Stimulated activated CD4-positive, alpha-beta T cell treated with anti-CD3 and anti-CD28 coated beads, TNF-alpha, amount 100 ng/mL, for 24 hours (primary cell): ENCODE measurements at places on chromosomes 6 and 20.

DNA sequence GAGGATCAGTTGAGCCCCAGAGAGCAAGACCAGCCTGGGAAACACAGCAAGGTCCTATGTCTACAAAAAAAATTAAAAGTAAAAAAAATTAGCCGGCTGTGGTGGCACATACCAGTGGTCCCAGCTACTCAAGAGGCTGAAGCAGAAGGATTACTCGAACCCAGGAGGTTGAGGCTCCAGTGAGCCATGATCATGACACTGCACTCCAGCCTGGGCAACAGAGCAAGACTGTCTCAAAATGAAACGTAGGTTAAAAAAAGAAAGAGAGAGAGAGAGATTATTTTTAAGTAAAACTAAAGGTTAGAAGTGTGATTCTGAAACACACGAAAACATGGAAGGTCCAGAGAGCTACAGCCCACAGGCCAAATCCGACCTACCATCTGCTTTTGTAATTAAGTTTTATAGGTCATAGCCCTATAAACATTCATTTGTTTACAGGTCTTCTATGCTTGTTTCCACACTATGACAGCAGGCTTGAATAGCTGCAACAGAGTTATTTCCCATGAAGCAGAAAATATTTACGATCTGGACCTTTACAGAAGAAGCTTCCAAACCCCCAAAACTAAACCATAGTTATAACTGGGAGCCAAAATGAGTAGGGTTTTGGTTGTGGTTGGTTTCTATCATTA lies 279.7 kb downstream of the GMDS start:
- DNase-seq, result no peak

DNA sequence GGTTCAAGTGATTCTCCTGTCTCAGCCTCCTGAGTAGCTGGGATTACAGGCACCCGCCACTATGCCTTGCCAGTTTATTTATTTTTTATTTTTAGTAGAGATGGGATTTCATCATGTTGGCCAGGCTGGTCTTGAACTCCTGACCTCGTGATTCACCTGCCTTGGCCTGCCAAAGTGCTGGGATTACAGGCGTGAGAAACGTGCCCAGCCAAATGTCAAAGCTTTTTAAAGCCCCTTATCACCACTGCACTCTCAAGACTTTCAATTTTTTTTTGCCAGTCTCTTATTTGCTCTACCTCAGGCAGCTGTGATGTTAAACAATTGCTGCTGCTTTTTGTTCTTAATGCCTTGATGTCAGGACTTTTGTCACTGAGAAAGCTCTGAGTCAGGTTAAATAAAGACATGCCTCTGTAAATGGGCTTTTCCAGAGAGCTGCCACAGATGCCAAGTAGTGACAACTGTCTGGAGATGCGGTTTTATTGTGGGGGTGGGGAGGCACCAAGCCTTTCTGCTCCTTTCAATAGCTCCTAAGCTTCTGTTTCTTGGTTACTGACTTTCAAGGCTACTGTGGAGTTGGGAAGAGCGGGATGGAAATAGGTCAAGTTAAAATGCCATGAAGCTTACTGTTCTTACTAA lies 29.2 kb downstream of the RSPH3 start:
- DNase-seq, result no peak

DNA sequence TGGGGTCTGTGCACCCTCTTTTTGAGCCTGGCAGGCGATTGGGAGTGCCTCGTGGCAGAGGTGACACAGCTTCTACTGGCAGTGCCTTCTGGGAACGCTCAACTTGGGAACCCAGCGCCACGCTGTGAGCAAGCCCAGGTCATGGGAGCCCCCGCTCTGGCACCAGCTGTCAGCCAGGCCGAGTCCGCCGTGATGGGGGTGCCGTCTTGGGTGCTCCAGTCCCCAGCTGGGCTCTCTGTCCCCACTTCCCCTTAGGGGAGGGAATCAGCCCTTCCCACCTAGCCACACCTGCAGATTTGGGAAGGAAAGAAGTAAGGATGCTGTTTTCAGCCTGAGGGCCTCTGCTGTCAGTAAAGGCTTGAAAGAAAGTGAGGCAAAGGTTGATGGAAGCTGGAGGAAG lies 31.0 kb upstream of the NTSR1 start:
- DNase-seq, result no peak

DNA sequence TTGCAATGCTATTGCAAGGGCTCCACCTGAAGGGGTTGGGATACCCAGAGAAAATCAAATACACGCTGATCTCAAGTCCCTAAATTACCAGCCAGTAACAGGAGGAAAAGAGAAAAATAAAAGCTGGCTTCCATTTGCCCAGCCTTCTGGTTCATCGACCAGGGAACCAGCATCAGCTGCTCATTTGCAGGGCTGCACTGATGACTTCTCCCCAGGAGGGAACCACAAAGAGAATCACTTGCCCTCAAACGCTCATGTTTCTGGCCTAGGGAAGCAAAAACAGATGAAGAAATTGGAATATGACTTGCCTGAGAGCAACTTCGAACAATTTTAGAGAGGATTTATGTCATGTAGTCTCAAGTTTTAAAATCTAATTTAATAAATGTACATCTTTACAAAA lies 119.7 kb downstream of the SH3BGRL2 start:
- DNase-seq, result no peak

GRCh38 chr20:45857882-45858216 lies 435 bp downstream of the ZSWIM3 start:
- no peak for DNase-seq

GRCh38 chr20:34713194-34713943 lies 9.2 kb downstream of the TP53INP2 start:
- no peak for DNase-seq

DNA sequence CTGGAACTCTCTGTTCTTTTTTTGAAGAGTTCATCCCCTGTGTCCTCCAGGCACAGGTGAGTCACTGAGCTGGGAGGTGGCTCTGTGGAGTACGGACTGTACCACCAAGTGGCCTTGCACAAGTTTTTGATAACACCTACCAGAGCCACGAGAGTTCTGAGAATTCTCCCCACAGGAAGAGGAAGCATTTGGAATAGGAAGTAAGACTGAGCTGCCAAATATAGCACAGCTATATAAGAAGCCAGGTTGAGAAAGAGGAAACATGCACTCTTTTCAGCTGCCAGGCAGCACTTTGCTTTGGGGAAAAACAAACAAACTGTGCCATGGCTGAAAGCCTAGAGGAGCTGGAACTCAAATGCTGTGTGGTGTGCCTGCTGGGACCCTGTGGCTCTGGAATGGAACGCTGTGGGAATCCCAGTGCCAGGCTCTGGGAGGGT lies 70.8 kb upstream of the RIPOR2 start:
- DNase-seq, result no peak

DNA sequence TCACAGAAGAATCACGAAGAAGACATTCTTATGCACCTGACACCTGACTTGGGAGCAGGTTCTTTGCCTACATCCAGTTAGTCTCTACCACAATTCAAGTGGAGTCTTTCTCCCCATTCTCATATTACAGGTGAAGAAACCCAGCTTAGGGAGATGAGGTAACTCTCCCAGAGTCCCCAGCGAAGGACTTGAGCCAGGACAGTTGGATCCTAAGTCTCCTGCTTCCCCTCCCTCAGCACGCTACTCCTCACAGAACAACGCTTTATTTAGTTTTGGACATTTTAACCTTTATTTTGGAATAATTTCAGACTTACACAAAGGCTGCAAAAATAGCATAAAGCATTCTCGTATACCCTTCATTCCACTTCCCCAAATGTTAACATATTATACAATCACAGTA lies 824 bp upstream of the CSTL1 start:
- DNase-seq, result no peak

- no peak for DNase-seq
Measured at GRCh38 chr20:11229772-11230171, 556.0 kb upstream of the JAG1 start.

DNA sequence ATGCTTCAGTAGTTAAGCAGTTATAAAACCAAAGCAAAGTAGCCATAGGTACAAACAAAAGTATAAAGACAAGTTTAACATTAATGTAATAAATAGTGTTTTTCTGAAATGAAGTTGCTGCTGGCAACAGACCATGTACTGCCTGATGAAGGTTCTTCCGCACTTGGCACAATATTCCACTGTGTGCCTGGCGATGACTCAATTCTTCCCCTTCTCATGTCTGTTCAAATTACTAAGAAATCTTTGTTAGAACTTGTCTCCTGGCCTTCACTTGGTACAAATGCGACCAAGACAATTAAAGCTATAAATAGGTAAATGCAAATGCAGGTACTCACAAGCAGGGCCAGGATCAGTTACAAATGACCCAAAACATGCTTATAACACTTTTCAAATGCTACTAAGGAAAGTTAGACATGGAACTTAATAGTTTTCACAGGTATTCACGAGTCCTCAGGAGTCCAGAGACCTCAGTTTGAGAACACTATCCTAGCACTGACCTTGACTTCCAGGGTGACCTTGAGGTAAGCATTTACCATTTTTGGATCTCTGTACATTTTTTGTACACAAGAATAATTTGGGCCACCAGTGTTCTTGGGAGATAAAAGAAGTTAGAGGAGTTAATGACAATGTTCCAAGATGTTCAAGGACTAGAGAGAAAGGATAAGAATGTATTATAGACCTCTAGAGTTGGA lies 8.1 kb upstream of the DDR1 start:
- DNase-seq, result peak; percentile 15

- DNase-seq, result no peak
Measured at GRCh38 chr6:53926505-53926904, 131.7 kb downstream of the LRRC1 start.

DNA sequence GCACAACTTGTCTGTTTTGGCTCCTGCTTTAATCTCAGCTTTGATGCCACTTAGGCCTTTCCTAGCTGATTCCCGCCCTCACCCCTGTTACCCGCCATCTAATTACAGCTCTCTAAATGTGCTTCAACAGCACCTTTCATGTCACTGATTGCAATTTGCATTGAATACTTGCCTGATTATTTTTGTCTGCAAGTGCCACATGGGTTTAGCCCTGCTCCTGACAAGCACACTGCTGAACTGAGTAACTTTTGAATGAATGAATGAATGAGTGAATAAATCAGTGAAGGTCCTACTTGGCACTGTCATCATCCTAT lies 591 bp upstream of the DCBLD1 start:
- DNase-seq, result no peak

- DNase-seq, result peak; percentile 85
Measured at GRCh38 chr20:57398231-57398821, 7.1 kb downstream of the RBM38 start.

DNA sequence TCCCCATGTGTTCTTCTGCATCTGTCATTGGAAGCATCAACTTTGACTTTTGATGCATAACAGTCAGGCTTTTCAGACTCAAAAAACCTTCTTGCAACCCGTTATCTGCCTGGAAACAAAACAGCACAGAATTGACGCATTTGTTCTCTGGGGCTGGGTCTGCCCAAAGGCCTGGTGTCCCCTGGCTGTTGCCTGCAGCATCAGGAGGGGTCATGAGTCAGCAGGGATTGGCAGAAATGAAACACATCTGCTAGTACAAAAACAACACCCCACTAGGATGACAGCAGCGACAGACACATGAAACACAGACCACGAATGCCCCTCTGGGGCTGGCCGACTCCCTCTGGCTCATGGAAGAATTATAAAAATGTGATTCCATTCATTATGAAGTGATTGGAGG lies 157.6 kb upstream of the INSM1 start:
- no peak for DNase-seq

GRCh38 chr20:35617397-35618262 lies 2.0 kb downstream of the SPAG4 start:
- no peak for DNase-seq

GRCh38 chr6:15904651-15905376 lies 224.1 kb upstream of the MYLIP start:
- no peak for DNase-seq

DNA sequence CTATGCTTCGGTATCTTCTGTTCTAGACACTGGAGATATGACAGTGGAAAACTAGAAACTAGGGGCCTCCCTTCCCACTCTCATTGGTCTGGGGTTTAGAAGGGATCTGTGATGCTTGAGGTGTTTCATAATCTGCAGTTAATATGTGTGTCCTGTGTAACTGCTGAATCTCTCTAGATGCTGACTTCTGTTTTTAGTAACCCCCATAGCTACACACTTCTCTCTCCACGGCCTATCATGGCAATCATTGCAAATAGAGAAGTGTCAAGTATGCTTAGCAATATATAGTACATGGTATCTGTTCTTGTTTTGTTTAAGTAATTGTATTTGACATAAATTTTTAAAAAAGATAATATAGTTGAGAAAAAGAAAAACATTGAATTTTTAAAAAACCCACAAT lies 394.6 kb upstream of the MMS22L start:
- DNase-seq, result no peak

DNA sequence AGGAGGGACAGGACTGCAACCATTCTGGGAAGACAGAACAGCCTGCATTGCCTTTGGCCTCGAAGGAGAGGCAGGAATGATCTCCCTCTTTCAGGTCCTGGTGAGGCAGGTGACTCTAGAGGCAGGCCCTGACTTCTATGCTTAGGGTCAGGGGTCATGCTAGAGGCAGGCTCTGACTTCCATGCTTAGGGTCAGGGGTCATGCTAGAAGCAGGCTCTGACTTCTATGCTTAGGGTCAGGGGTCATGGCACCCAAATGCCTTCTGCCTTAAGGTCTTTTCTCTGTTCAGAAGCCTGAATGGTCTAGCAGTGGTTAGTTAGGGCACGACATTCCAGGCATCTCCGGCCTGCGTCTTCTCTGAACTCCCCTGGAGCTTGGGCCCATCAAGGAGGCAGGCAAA lies 35.1 kb upstream of the AAR2 start:
- no peak for DNase-seq

- no peak for DNase-seq
Measured at GRCh38 chr6:91198588-91199255, 611.9 kb upstream of the MAP3K7 start.

- no peak for DNase-seq
Measured at GRCh38 chr6:165686596-165687365, 23.7 kb upstream of the PDE10A start.

GRCh38 chr6:122839906-122840305 lies 50.8 kb downstream of the SMPDL3A start:
- DNase-seq, result no peak

DNA sequence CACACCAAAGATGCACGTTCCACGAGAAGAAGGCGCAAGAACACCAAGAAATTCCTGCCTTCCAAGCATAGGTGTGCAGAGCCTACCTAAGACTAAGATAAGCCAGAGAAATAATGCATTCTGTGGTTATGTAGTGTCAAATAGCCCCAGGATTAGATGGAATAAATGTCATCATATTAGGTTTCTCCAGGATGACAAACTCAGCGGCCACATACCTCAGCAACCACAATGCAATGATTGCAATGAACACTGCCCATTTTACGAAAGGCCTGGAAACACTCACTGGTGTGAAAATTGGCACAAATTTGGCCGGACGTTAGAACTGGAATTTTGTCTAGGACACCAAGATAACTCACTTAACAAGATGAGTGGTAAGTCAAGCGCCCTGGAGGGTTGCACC lies 129.7 kb downstream of the SLC22A3 start:
- DNase-seq, result no peak

DNA sequence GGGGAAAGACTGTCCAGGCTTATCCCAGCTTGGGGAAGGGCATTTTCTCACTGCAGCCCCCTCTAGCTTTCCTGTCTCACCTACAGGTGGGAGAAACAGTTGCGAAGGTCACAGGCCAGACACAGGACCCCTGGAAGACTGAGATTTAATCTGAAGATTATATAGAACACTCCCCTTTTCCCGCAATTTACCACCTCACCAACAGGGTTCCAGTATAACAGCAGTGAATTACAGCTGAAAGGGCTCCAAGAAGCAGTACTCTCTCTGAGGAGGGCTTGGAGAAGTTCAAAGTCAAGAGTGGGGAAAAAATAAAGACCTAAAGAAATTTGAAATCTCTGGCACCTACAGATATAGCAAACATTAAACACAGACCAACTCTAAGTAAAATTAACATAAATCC lies 111.9 kb downstream of the ANKRD60 start:
- no peak for DNase-seq

- no peak for DNase-seq
Measured at GRCh38 chr20:25280574-25281535, 33.0 kb downstream of the PYGB start.

- no peak for DNase-seq
Measured at GRCh38 chr20:23346002-23346401, 4.6 kb upstream of the NXT1 start.
